Hematopoietic multipotent progenitor cell (in vitro differentiated cells): ENCODE measurements at places on chromosomes 3 and 15.

DNA sequence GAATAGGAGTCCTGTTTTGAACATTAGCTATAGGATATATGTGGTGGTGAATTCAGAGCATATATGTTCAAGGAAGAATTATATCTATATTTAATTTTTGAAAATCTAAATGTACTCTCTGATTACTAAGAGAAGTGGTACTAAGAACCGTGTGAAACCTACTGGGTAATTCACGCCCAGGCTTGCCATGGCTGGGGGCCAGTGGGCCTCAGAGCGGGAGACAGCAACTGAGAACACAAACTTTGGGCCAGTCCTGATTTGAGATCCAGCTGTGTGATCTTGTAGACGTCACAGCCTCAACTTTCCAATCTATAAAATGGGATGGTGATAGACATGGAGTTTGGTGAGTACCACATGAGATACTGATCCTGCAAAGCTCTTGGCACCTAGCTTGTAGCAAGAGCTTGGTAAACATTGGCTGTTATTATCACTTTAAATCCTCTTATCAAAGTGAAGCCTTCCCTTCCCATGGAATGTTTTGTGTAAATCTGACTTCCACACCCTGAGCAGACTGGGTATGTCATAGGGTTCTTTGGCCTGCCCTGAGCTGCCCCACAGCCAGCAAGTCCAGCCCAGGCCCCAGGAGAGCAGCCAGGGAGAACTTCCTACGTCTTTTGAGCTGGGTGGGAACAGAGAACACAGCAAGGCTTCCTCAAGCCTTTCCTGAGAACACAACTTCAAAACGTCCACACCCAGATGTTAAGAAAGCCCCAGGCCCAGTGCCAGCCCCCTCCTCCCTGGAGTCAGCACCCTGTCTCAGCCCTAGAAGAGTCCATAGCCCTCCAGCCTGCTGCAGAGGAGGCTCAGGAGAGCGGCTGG is 8.2 kb upstream of the PAQR5 start:
- no peak for DNase-seq

DNA sequence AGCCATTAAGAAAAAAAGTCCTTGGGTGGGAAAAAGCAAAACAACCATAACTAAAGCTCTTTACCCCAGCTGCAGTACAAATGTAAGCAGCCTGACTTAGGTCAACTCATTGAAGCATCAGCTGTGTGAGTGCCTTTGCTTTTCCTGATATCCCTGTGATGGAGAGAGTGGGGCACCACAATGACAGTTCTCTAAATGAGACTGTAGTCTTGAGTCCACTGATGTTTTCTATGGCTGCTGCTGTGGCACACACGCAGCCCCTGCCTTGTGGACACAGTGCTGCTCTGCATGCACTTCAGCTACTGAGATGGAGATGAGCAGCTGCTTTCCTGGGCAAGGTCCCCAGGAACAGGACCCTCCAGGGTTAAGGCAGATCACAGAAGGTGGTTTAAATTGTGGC is 173.2 kb downstream of the KCNAB1 start:
- no peak for DNase-seq

- no peak for DNase-seq
These were observed 103.2 kb downstream of the SST start for GRCh38 chr3:187567021-187567420.

DNA sequence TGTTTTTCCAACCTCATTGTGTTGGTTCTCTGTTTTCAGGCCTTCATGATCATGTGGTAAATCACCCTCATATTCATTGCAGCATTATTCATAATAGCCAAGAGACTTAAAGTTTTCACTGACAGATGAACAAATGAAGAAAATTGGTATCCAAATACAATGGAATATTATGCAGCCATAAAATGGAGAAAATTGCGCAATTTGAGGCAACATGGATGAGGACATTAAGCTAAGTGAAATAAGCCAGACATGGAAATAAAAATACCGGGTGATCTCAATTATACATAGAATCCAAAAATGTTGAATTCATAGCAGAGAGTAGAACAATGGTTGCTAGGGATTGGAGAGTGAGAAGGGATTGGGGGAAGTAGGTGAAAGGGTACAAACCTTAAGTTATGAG is 491.9 kb upstream of the KCNMB2 start:
- DNase-seq, result no peak

GRCh38 chr3:67521053-67521646 is 133.3 kb downstream of the SUCLG2 start:
- DNase-seq, result no peak

DNA sequence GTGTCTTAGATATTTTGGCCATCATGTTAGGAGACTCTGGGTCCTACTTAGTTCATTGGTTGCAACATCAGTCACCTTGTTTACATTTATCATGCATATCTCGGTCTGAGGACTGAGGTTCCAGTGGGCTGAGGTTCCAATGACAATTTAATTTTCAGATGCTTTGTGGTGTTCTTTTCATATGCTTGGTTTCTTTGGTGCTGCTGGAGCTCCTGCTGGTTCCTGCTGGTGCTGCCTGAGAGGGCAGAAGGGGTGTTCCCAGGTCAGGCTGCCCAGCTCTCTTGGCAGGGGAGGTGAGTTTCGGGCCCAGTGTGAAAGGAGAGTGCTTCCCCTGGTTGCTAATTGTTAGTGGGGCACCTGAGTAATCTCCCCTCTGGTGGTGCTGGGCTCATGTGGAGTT is 6.9 kb upstream of the KLHL40 start:
- DNase-seq, result no peak

- DNase-seq, result no peak
These were observed 720.2 kb downstream of the ROBO1 start for GRCh38 chr3:79047581-79047980.
